ENCODE measurements at places on chromosomes 7 and 10. TPM values are rescaled to one million over a fixed set of nuclear protein-coding genes. Genes with fewer than 3 reads are reported as not detected.

Gene SORCS3
- 1.1 TPM for total RNA-seq

Gene CCDC136
- total RNA-seq, result 23.8 TPM

Gene PKD2L1
- total RNA-seq, result not detected

Gene ADCY1
- total RNA-seq, result 0.55 TPM

Gene TBXAS1
- 22.4 TPM for total RNA-seq

- no peak for DNase-seq
Measured at GRCh38 chr7:51046482-51046881, 263.8 kb upstream of the GRB10 start.

DNA sequence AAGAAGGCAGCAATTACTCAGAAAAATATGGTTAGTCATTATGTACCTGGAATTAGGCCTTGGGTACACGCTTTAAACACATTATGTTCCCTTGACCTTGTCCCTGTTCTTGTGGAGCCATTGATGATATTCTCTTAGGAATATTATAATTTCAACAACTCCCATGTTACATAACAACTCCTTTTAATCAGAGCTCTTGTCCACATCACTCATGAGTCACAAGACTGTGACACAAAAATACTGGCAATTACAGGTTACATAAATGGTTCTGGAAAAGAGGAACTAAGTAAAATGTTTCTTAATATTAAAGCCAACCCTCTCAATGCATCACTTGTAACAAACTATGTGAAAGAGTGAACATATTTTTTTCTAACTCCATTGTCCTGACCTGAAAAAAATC is 143.8 kb upstream of the PCLO start:
- DNase-seq, result no peak

DNA sequence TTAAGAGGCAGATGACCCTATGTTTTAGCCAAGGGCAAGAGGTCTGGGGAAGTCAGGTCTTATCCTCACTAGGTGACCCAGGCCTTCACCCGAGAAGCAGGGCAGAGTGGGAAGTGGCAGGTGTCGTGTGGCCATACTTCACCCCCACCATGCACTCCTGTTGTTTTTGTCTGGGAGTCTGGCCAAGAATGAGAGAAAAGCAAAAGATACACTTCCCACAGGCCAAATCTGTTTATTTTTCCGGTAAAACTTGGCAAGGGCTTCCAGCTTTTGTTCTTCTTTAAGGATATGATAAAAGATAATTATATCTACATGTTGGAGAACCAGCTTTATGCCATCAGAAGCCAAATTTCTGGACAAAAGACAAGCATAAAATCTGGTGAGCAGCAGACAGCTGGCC is 137.4 kb upstream of the CDC14C start:
- no peak for DNase-seq

DNA sequence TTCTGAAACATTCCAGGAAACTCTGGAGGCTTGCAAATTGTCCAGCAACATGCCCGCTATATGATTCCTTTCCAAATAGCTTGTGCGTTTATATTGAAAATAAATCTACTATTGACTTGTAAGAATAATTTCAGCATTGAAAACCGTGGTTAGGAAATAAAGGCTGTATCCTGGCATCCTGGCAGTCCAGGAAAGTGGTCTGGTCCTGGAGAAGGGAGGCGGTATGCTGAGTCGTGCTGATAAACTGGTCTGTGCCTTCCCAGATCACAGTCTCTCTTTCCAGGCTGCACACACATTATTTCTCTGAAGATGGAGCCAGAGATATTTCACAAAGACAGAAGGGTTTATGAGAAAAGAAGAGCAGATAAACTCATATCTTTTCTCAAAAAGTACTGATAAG is 350.1 kb upstream of the COBL start:
- DNase-seq, result no peak

GRCh38 chr7:17774248-17774647 is 166.0 kb downstream of the SNX13 start:
- no peak for DNase-seq

DNA sequence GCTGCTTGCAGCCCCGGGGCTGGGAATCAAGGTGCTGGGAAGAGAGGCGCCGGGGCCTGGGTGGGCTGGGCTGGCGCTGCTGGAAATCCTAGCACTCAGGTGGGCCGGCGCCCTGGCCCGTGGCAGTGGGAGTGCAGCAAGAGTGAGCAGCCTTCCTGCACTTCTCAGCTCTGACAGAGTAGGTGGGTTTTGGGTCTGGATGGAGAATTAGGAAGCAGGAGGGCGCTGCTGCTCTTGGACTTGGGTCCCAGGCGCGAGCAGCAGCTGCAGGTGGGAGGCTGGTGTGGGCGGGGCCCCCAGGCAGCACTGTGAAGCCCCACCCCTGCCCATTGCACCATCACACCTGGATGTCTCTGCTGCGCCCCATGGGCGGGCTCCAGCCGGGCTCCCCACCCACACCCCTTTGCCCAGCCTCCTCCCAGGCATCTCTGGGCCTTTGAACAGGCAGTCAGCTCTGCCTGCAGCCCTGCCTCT is 6.0 kb downstream of the BRI3 start:
- no peak for DNase-seq

GRCh38 chr7:114082642-114083165 is 163.9 kb upstream of the PPP1R3A start:
- DNase-seq, result no peak

Data from sigmoid colon (tissue), 7 donors.